NCI-H774 (cell line): ENCODE measurements at places on chromosomes 2 and 18.

DNA sequence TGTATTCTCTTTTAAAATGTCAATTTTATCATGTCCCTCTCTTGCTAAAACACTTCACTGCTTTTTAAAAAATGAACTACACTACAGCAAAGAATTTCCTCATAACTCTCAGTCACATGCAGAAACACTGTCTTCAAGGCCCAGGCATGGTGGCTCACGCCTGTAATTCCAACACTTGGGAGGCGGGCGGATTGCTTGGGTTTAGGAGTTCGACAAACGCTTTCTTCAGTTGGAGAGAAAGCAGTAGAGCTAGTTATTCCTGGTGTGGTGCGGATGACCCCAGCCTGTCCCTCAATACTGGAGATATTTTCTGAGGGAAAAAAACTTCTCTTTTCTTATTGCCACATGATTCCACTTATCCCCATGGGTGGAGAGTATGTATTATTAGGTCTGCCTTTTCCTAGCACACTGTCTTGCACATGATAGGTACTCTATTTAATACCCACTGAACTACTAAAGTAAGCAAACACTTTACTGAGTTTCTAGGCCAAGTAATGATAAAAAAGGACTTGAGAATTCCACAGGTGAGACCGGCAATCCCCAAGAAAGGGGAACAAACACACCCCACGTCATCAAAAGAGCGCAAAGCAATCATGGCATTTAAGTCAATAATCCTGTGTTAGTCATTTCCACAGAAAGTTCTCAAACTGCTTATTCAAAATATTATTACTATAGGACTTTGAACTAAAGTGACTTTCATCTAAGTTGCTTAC is 77.1 kb downstream of the SPIRE1 start:
- no peak for DNase-seq

DNA sequence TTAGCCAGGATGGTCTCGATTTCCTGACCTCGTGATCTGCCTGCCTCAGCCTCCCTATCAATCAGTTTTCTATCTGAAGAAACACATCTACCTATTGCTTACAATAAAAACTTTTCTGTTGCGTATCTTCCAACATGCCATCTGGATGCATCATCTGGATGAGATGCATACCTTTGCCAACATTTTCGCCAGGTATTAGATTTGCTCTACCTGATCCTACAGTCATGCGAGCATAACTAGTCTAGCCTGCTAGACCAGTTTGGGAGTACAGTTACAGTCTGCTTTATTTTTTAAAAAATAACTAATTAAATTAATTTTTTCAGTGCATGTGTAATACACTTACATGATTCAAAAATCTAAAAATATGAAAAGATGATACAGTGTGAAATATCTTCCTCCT is 334.0 kb upstream of the MEX3C start:
- DNase-seq, result no peak

- DNase-seq, result no peak
Observed at GRCh38 chr2:236195726-236196125, 27.5 kb upstream of the GBX2 start.

DNA sequence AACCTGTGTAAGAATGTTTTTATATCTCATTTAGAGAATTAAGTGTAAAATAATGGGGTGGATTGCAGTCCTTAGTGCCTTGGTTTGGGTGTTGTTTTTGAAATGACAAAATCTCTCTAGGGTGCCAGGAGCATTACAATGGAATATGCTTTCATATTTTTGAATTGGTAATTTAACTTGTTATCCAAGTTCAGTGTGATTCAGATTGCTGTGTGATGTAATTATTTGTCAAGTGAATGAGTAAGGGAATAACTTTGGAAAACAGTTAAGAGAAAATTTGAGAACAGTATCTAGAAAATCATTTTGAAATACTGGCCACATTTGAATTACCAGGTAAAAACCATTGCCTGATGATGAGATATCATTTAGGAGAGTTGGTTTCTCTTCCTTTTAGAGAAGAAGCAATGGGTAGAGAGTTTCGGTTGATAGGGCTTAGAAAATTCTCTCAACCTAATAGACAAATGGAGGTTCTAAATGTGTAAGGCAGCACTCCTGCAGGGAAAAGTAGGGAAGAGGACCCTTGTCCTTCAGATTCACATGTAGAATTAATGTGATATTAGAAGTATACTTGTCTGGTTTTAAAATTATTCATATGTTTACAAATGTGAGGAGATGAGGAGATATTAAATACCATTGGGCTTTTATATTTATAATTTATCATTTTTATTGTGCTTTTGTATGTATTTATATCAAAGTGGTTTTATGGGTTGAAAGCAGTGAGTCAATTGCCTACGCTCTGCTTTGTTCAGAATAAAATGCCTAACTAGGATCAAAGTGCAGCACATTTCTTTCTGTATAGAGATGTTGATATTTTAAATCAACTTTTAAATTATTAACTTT is 124.8 kb downstream of the PHLPP1 start:
- no peak for DNase-seq

DNA sequence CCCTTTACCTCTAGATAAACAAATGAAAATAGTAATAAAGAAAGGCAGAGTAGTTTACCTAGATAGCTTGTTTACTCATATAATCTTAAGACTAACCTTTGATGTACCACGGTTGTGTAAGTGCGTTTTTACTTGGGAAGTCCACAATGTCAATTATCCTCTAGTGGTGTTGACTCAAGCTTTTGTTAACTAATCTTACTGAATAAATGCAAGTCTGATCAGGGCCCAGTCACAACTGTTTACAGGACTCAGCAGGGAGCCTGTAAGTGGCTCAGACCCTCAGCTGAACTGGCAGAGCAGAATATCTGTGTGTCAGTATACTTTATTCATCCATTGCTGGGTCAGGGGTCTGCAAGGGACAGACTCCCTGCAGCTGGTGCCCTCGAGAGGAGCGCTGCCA is 98.1 kb upstream of the ACAA2 start:
- peak; percentile 48 for DNase-seq

- no peak for DNase-seq
Observed at GRCh38 chr2:471560-471959, 183.7 kb upstream of the ALKAL2 start.
